ENCODE measurements at places on chromosomes 5 and 9.
A peak's percentile ranks its signal among the peaks of the same experiment; 100 is the strongest.

DNA sequence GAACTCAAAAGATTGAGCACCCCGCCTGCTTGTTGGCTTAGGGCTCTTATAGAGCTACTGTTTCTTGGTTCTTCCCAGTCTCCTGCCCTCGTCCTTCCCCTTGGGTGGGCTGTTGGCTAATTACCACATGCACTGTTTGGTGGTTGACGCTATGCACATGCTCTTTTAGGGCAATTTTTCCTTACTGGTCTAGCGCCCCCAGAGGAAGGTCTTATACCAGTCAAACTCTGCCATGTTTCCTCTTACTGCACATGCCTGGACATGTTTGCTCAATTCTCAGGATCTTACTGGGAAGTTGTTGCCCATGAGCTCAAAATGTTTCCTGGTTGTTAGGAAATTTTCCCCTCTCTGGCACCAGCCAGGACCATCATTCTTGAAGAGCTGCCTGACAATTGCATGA is 101.9 kb downstream of the SLC28A3 start:
- DNase-seq, result no peak

DNA sequence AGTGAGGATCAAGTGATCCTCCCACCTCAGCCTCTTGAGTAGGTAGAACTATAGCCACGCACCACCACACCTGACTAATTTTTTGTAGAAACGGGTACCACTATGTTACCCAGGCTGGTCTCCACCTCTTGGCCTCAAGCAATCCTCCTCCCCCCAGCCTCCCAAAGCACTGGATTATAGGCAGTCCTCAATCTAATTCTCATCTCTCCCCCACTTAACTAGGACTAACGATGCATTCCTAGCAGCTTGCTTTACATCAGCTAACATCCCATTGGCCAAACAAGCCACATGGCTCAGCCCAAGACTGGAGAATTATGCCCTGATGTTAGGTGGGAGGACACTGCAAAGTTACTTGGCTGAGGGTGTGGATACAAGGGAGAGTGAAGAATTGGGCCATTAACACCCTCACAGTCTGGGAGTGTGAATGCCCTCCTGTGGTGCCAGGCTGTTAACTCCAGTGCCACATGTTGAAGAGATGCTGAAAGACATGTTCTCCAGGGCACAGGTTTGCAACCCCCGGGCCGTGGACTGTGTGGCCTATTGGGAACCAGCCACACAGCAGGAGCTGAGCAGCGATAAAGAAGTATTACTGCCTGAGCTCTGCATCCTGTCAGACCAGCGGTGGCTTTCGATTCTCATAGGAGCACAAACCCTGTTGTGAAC is 5.3 kb upstream of the ZNF367 start:
- DNase-seq, result no peak

GRCh38 chr9:18698992-18699391 is 225.0 kb downstream of the ADAMTSL1 start:
- no peak for DNase-seq

DNA sequence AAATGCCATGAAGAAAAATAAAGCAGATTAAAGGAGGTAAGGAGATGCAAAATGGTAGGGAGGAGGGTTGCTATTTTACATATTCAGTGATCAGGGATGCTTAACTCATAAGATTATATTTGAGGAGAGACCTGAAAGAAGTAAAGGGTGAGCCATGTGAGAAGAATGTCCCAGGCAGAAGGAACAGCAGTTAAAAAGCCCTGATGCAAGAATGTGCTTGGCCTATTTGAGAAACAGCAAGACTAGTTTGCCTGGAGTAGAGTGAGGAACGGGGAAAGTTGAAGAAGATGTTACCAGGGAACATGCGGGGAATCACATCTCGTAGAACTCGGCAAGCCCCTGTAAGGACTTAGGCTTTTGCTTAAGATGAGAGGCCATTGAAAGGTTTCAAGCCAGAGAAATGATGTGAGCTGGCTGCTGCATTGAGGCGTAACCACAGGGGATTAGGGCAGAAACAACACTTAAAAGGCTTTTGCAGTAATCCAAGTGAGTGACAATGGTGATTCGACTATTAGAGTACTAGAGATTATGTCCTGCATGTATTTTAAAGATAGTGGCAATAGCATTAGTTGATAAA is 198.7 kb downstream of the VPS13A start:
- DNase-seq, result no peak

DNA sequence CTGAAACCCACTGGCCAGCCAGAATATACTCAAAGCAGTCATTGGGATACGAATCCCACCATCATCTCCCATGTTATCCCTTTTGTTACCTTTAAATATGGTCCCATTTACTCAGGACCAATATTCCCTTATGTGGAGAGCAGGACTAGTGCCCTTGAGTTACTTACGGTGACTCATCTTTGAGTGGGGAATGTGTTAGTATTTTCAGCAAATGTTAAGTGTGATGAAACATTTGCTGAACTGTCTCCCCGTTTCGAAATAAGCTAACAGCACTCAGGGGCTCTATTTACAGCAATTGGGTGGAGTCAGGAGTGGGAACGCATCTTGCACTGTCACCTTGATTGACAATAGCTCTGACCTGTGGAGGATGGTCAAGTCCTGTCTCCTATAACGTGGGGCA is 67.4 kb downstream of the CTSL start:
- peak; percentile 81 for DNase-seq

GRCh38 chr9:137491735-137492432 is 32.8 kb upstream of the NSMF start:
- no peak for DNase-seq

GRCh38 chr5:137733006-137733405 is 2.9 kb downstream of the KLHL3 start:
- DNase-seq, result no peak

DNA sequence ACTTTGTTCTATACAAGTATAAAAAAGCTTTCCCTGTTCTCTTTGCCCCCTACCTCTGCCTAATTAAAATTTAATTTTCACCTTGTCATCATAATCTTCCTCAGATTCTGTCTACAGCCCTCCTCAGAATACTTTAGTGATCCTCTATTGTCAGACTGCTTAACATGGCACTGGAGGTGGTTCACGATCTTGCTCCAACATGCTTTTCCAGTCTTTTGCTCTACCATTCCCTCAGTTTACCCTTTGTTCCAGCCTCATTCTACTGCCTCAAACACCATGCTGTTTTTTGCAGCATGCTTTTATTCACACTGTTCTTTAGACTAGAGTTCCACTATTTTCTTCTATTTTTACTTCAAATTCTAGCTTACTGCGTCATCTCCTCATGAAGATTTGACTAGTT is 10.4 kb downstream of the ALDH1A1 start:
- no peak for DNase-seq

- DNase-seq, result peak; percentile 48
Observed at GRCh38 chr9:21110708-21111576, 30.7 kb downstream of the IFNW1 start.

GRCh38 chr5:157820593-157821252 is 38.2 kb downstream of the CLINT1 start:
- DNase-seq, result no peak

GRCh38 chr5:141475625-141476131 is at the start of gene PCDHGC3:
Gene PCDHGC3, plus strand, starts transcription at chr5:141475966. Its CDS starts 151 bp downstream, at chr5:141476117.
- DNase-seq, result peak; percentile 97

DNA sequence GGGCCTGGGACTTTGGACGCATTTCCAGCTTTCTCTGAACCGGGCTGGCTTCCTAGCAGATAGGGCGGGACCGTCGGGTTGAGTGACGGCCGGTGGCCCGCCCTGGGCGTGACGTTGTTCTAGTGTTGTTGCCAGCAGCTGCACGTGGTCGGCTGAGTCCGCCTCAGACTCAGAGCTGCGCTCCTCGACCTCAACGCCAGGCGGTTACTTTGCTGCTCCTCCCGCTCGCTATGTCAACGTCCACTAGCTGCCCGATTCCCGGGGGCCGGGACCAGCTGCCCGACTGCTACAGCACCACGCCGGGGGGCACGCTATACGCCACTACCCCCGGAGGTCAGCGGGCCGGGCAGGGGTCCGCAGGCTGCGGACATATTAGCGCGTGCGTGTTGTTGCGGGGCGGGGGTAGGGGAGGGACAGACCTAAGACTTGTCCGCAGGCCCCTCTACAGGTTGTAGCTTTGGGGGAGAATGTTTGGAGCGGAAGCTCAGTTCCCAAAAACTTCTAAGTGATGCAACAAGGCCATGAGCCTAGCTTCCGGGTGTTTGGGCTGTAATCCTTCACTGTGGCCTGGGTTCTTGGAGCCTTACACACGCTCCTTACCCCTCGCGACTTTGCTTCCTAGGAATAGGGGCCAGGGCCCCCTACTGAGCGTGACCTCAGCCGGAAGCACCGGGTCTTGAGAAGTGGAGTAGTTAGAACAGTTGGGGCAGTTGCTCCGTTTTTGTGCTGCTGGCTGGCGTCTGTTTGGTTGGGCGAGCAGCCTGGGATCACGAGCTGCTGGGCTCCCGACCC is at the start of gene EIF4EBP3:
TSS of gene EIF4EBP3 (plus strand) at position 155 of the 792 bp plus-strand sequence. CDS start at position 231, 76 bp downstream.
- peak; percentile 96 for DNase-seq

GRCh38 chr9:27369591-27369990 is 72.6 kb upstream of the EQTN start:
- no peak for DNase-seq

GRCh38 chr5:157241483-157241882 is 24.4 kb upstream of the CYFIP2 start:
- DNase-seq, result no peak

- no peak for DNase-seq
Observed at GRCh38 chr5:80234116-80234948, 21.5 kb downstream of the SERINC5 start.

DNA sequence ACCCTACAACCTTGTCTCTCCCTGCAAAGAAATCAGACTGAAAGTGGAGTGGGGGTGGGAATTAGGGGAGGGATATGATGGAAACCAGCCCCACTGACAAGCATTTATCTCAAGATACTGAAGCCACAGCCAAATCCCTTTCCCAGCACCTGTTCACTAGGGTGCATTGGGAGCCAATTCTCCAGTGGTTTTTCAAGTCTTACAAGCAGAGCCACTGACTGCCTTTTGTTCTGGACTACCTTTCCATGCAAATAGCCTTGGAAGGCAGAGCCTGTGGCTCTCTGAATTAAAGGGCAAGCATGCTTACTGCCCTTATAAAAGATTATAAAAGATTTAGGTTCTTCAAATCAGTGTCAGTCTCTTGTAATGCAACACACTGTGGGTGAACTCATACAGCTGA is 8.8 kb upstream of the GGTA1 start:
- DNase-seq, result no peak

- no peak for DNase-seq
Observed at GRCh38 chr5:38831117-38831516, 14.7 kb upstream of the OSMR start.

- DNase-seq, result no peak
Observed at GRCh38 chr5:123244458-123244857, 155.4 kb downstream of the PRDM6 start.

GRCh38 chr5:78731884-78732283 is 83.3 kb upstream of the LHFPL2 start:
- peak; percentile 32 for DNase-seq

DNA sequence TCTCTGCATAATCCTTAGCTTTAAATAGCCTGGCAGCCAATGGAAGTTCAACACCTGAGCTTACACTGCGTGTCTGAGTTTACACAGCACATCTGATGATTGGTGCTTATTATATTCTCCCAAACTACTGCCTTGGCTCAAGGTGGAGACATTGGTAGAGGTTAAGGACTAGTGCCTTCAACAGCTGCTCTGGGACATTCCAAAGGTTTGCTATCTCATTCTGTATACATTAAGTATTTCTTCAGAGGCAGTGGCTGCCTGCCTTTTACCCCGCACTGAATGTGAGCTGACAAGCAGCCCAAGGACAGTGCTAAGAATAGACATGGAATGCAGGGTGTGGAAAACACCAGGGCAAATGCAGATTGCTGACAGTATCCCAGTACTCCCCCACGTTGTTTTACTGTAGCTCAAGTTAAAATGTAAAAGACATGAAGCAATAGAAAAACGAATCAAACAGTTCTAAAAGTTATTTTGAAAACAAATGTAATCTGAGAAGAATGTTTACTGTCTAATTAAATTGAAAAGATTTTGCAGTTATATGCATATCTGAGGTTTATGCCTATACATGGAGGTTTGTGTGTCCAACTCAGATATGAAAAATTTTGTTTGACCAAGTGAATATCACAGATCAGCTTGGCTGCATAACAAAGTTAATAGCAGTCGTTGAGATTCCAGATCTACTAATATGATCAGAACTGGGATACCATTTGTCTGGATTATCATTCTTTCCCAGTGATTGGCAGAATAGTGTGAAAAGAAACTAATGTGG is 1.8 kb downstream of the HSPB3 start:
- DNase-seq, result peak; percentile 77

DNA sequence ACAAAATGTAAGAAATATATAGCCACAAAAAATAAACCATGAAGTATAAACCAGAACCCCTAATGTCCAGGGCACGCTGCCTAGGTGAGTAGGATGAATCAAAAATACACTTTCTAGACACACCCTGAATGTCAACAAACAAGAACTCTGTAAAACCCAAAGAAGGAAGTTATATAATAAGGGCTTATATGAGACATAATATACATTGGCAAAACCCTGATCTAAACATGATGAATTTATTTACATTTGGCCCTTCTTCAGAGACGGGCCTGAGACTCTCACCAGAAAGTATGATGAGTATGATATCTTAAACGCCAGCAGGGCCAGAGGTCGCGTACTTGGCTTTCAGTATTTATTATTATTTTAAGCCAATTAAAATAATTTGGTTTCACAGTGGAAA is 125.1 kb upstream of the FST start:
- DNase-seq, result peak; percentile 47

GRCh38 chr9:136048560-136049411 is 46.3 kb downstream of the NACC2 start:
- no peak for DNase-seq

DNA sequence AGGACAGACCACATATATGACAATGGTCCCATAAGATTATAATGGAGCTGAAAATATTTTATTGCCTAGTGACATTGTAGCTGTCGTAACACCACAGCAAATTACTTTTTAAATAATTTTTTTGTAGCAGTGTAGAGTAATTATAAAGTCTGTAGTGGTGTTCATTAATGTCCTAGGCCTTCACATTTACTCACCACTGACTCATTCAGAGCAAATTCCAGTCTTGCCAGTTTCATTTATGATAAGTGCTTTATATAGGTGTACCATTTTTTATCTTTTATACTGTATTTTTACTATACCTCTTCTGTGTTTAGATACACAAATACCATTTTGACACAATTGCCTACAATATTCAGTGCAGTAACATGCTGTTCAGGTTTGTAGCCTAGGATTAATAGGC is 67.6 kb downstream of the TLE4 start:
- DNase-seq, result no peak

DNA sequence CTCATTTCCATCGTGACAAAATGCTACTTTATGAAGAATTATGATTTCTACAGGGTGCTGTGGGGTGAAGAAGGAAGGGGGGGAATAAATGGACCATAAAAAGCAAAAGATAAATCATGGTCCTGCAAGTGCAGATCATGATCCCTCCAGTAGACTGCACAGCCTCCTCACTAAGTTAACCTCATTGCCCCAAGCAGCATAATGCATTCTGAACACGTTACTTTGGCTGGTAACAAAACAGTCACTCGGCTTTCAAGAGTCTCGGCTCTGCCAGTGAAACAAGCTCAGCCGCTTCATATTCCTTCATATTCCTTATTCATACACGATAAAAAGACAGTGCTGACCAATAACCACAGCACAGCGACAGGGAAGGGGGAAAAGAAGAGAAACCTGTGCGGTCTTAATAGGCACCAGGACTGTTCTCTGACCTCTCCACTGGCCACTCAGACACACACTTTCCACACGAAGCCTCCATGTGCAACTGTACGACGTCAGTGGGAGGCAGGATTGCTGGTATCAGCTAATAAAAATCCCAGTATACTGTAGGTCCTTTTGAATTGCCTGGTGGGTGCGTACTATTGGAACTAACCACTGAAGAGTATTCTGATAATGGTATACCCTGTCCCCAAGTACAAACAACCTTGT is 60.5 kb downstream of the ANKH start:
- no peak for DNase-seq

GRCh38 chr9:74361508-74361907 is 135.6 kb upstream of the RORB start:
- DNase-seq, result no peak

All from HFFc6 (cell line).